Activated T-cell treated with anti-CD3 and anti-CD28 coated beads for 48 hours (primary cell): ENCODE measurements at places on chromosomes 6 and 20.
A peak's percentile ranks its signal among the peaks of the same experiment; 100 is the strongest.

DNA sequence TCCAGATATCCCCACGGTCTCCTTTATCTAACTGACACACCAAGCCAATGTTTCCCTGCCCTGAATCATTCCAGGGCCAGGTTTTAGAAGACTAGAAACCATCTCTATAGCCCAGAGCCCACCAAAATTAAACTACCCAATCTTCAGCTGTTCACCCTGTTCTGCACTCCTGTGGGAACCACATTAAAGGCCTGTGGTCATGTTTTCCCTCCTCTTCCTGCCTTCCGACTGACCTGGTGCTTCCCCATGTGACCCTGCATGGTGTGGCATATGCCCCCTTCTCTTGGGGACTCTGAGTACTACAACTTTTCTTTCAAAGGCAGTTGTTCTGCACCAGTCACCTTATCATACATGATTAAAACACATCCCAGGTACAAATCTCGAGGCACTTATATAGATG lies 155.0 kb downstream of the TMEM200A start:
- no peak for DNase-seq

GRCh38 chr20:16844406-16844805 lies 96.2 kb downstream of the OTOR start:
- DNase-seq = no peak

DNA sequence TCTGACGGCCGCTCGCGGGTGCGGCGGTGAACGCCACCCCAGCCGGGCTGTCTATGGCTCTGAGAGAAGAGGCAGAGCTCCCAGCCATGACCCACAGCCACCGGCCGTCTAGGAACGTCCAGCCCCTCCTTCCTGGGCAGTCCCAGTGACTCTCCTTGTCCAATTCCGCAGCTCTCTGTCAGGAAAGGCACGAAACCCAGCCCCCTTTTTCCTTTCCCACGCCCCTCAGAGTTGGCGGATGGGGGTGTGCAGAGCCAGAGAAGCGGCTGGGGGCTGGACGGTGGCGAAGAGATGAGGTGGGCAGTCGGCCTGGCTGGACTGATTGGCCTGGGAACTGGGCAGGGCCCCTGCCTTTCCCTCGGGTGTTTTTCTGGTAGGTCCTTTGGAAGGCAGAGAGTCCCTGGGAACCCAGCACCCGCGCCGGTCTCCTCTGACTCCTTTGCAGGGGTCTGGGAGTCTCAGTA lies 1.5 kb downstream of the EBF4 start:
- no peak for DNase-seq

- DNase-seq = no peak
Measured at GRCh38 chr6:6123803-6124202, 117.1 kb upstream of the NRN1 start.

GRCh38 chr6:43833223-43833995 lies 63.4 kb downstream of the VEGFA start:
- DNase-seq = no peak

DNA sequence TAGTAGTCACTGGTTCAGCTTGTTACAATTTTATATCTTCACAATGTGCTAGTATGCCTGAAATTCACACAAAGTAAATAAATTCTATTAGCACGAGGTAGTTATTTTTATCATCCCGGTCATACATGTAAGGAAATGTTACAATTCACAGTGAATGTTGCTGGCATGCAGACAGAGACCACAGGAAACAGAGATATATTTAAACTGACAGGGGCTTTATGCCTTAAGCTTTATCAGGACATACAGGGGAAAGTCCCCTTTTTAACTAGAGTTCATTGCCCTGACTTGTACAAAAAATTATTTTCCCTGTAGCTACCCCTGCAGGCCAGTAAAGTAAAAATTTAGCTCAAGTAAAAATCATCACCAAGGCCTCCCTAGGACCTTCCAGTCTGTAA lies 712.0 kb upstream of the NRSN1 start:
- no peak for DNase-seq

DNA sequence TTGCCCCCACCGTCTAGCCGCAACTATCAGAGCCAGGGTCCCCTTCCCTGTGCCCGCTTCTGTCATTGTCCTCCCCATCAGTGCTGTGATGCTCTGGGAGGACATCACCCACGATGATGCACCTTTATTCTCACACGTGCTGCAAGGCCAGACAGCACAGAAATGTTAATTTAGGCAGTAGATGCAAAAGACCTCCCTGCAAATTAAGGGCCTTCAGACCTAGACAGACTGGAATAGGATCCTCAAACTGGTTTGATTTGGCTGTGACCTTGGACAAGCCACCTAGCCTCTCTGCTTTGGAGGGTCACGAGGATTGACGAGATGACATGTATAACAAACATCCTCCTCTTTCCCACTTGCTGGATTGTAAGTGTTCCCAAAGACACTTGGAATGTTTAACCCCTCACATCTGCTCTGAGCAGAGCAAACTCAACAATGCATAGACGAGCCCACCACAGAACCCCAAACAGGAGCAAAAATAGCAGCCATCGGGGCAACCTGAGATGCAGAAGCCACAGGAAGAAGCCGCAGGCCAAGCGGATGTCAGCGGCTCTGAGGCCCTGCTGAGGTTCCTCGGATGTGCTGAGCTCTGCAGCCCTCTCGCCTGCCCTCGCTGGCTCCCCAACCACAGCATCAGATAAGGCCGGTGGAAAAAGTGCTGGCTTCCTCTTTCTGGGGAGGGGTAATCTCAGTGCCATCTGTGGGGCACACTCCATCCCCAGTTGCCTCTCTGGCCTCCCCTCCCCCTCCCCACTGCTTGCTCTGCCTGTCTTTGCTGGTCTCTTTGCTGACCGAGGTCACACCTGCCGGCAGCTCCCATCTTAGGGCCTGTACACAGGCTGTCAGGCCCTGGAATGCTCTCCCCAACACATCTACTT lies 35.3 kb downstream of the TOX2 start:
- DNase-seq = peak; percentile 65

DNA sequence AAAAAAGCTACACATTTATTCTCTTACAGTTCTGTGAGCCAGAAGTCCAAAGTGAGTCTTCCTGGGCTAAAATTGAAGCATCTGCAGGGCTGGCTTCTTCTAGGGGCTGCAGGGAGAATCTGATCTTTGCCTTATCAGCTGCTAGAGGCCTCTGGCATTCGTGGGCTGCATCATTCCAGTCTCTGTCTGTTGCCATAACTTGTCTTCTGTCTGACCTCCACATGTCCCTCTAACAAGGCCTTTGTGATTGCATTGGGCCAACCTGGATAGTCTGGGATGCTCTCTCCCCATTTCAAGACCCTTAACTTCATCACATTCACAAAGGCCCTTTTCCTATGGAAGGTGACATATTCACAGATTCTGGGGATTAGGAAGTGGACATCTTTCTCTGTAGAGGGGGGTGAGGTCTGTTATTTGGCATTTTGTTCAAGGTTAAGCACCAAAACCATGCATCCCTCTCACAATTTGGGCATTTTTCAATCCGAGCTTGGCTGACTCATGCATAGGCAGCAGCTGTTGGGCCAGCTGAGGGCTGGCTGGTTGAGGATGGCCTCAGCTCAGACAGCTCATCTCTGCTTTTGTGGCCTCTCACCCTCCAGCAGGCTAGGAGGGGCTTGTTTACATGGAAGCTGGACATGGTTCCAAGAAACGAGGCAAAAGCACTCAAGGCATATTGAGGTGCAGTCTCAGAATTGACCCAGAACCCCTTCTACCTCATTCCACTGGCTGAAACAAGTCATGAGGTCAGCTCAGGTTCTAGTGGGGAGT lies 116.1 kb upstream of the NXT1 start:
- no peak for DNase-seq

GRCh38 chr6:105560611-105561066 lies 157.8 kb upstream of the PREP start:
- peak; percentile 3 for DNase-seq

- peak; percentile 76 for DNase-seq
Measured at GRCh38 chr20:2102585-2103460, 1.2 kb downstream of the STK35 start.

DNA sequence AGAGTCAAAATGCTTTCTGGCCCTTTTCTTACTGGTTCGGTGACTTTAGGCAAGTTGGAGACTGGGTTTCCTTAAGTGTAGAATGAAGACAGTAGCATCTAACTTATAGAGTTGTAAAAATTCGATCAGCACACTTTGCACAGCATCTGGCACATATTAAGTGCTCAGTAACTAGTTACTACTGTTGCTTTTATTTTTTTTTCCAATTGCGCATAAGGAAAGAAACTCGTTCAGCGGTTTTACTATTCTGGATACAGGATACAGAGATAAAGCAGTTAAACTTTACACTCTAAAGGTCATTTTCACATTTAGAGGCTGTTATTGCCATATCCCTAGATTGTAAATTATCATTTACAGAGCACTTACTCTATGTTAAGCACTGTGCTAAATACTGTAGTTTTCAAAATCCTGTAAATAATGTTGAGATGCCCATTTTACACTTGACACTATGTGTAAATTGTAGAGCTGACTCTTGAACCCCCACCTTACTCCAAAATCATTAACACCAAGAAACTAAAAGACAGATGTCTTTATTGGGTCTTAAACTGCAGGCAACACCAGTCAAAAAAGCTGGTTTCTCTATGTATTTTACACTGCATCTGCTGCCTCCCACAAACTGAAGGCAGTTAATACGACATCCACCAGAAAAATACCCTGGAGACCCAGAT lies 886 bp downstream of the ROMO1 start:
- no peak for DNase-seq

DNA sequence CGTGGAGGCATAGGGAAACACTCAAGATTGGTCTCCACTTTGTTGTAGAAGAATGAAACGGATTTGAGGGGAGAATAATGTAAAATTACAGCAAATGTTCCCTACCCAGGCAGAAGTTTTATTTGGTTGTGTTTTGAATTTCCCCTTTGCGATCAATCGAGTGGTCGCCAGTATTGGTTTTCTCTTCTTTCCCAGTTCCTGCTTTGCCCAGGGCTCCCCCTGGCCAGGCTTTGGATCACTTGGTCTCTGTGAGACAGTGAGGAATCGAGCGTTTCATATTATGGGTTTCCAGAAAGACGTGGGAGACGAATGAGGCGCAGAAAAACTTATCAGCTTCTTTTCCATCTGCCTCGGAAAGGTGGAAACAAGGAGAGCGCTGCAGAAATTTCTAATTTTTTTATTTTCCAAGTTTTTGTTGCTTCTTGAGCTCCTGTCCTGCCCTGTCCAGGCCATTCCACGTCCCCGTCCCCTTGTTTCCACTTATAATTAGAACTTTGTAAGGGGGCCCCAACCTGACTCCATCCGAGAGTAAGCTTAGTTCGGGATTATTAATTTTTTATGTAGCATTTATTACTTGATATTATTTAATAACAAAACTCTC lies 7.5 kb upstream of the TBX18 start:
- no peak for DNase-seq

- DNase-seq = peak; percentile 19
Measured at GRCh38 chr6:125952764-125953501, 3.6 kb upstream of the HINT3 start.

DNA sequence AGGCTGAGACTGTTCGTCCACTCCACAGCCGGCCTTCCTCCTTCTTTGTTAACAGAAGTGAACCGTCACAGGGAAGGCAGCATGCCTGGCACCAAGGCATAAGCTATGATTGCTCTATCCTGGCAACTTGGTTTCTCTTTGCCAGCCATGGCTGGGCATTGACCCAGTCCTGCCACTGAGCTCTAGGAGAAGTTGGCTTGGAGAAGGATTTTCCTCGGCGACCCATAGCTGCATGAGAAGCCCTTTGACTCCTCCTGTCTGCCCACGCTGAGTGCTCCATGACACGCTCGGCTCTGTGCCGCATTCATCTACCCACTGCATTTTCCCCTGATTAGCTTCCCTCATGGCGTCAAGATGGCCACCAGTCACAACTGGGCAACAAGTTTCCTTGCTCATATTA lies 111.8 kb upstream of the EXOC2 start:
- no peak for DNase-seq

DNA sequence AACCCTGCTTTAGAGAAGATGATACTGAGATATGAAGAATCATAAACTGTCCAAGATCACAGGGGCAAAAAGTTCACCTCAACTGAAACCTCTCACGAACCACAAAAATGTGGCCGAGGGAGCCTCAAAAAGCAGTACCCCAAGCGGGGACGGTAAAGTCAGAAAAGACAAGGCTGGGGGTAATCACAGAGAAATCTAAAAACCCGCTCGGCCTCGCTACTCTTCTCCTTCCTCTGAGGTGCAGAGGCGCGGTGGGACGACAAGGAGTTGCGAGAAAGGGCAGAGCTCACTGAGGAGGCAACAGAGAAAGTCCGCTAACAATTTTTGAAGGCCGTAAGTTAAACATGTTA lies 356 bp upstream of the IRAK1BP1 start:
- DNase-seq = no peak

GRCh38 chr6:129598244-129599187 lies 111.5 kb downstream of the ARHGAP18 start:
- DNase-seq = no peak

- DNase-seq = no peak
Measured at GRCh38 chr6:112160745-112161144, 73.4 kb downstream of the FAM229B start.

- DNase-seq = no peak
Measured at GRCh38 chr6:52390361-52390727, 28.4 kb downstream of the PAQR8 start.

- no peak for DNase-seq
Measured at GRCh38 chr6:31422587-31422986, 19.2 kb downstream of the MICA start.

DNA sequence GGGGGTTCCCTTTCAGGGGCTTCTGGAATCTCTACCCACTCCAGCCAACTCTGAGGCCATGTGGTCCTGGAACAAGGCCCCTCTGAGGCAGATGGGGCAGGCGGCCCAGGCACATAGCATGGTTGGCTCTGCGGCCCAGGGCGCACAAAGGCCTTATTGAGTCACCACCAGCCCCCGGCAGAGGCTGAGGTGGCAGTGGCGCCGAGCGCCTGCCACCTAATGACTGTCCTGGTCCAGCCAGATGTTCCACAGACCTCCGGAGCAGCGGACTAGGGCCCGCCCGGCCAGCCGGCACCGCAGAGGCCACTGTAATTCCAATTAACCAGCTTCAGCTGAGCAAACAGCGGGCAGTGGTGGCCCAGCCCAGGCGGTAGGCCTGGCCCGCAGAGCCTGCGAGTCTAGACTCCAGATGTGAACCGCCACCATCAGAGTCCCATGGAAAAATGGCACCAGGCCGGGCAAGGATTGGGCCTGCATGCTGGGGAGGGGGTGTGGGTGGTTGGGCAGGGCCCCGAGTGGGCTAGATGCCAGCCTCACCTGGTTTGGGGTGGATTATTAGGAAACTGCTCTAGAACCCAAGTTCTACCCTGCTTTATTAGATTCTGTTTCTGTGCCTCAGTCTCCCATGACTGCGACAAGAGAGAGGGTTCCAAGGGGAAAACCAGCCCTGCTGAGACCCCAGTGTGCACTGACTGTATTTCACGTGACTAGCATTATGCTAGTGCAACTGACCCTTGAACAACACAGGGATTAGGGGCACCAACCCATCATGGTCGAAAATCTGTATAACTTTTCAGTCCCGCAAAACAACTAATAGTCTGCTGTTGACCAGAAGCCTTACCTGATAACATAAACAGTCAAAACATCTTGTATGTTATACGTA lies 34.1 kb upstream of the ID1 start:
- DNase-seq = no peak

- DNase-seq = no peak
Measured at GRCh38 chr20:62780696-62781095, 15.6 kb upstream of the MRGBP start.

GRCh38 chr6:120304223-120304622 lies 954.7 kb upstream of the MAN1A1 start:
- DNase-seq = no peak
